ENCODE measurements at places on chromosomes 11 and 22.
A peak's percentile ranks its signal among the peaks of the same experiment; 100 is the strongest.

DNA sequence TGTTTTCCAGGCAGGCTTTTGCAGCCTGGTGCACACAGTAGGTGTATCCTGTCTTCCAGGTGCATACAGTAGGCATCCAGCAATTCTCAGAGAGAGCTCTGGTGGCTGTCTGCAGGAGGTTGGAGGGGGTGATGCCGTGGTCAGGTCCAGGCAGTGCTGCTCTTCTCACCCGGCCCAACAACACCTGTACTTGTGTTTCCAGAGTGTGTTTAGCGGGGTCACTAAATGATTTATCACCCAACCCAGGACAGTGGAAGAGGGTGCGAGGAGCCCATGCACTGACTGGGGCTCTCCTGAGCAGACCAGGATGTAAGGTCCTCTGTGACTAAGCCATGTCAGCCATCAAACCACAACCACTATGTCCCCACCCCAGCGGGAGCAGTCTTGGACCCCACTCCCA, 18.6 kb upstream of the FGF3 start:
- DNase-seq: no peak

GRCh38 chr11:113397212-113397611, 9.6 kb downstream of the ANKK1 start:
- no peak for DNase-seq

- DNase-seq: no peak
Observed at GRCh38 chr11:119153049-119153818, 4.4 kb downstream of the ABCG4 start.

- DNase-seq: no peak
Observed at GRCh38 chr11:46246521-46246920, 30.9 kb upstream of the CREB3L1 start.

GRCh38 chr22:21941921-21942320, 10.7 kb downstream of the PPM1F start:
- no peak for DNase-seq

GRCh38 chr22:25420925-25421904, 143.3 kb upstream of the GRK3 start:
- peak; percentile 11 for DNase-seq

DNA sequence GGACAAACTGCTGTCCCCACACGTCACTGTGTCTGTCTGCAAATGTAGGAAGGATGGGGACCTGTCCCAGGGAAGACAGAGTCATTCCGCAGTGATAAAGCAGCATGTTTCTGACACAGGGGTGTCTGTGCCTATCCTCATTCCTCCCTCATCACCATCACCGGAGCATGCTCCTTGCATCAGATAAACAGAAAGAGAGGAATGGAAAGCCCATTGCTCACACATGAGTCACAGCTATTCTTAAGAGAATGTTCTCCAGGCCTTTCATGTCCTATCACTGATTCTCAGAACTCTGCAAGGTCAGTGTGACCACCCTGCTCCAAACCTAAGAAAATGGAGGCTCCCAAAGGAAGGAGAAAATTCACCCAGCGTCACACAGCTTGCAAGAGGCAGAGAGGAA, 38.9 kb downstream of the ZNF195 start:
- no peak for DNase-seq

- DNase-seq: no peak
Observed at GRCh38 chr11:27718346-27718862, 18.1 kb upstream of the BDNF start.

DNA sequence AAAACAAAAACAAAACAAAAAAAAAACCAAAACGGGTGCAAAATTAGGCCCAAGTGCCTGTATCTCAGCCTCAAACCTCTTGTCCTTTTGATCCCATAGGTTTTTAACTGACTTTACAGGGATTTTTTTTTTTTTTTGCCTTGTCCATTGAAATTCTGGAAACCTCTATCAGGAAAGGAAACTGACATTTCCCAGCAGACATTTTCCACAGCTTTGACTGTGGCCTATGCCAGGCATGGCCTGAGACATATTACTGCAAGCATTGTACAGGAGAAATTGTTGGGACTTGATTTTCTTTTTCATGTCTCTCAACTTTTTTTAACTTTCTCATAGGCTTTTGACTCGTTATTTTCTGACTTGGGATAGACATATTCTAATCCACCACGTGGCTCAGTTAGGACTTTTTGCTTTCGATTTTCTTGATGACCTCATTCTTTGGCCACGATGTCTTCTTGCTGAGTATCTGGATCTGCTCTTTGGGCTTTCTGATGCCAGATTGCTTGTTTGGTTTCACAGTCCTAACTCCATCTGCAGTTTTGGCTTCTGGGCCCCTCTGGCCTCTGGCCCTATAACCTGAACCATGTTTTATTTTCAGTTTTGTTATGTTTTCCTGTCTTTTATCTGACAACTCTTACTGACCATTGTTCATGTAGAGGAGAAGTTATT, 336.1 kb upstream of the C11orf87 start:
- DNase-seq: no peak

DNA sequence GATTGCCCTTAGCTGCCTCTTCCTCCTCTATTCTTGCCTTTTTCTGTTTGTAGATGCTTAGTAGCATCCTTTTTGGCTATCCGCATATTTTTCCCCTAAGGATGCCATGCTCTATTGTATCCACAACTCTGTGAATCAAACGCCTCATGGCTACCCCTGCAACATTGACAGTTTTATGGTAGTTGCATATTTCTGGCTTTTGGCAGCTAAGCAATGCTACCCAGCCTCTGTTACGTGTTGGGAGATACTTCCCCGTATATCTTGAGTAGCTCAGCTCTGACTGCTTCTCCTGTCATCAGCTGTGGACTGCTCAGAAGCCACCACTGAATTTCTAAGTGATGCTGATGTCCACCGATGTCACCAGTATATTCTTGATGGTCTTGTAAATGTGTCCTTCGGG, 15.1 kb upstream of the SLC3A2 start:
- DNase-seq: no peak

DNA sequence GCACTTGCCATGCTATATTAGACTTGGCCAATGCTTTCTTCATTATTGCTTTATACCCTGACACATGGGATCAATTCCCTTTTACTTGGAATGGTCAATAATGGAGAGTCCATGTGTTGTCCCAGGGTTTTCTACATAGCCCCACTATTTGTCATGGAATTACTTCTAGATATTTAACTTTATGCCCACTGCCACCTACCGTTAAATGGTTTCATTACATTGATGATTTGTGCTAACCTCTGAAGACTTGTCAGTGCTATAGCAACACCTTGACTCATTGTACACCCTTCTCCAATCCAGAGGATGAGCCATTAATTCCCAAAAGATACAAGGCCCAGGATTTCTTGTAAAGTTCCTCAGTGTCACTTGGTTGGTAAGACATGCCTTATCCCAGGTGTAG, 31.4 kb upstream of the SLC22A25 start:
- DNase-seq: no peak

- no peak for DNase-seq
Observed at GRCh38 chr11:134528453-134528852, 116.4 kb upstream of the B3GAT1 start.

- no peak for DNase-seq
Observed at GRCh38 chr11:109958821-109959166, 134.4 kb upstream of the ZC3H12C start.
